ENCODE measurements at places on chromosomes 13 and 19. TPM values are rescaled to one million over a fixed set of nuclear protein-coding genes. Genes with fewer than 3 reads are reported as not detected.

DNA sequence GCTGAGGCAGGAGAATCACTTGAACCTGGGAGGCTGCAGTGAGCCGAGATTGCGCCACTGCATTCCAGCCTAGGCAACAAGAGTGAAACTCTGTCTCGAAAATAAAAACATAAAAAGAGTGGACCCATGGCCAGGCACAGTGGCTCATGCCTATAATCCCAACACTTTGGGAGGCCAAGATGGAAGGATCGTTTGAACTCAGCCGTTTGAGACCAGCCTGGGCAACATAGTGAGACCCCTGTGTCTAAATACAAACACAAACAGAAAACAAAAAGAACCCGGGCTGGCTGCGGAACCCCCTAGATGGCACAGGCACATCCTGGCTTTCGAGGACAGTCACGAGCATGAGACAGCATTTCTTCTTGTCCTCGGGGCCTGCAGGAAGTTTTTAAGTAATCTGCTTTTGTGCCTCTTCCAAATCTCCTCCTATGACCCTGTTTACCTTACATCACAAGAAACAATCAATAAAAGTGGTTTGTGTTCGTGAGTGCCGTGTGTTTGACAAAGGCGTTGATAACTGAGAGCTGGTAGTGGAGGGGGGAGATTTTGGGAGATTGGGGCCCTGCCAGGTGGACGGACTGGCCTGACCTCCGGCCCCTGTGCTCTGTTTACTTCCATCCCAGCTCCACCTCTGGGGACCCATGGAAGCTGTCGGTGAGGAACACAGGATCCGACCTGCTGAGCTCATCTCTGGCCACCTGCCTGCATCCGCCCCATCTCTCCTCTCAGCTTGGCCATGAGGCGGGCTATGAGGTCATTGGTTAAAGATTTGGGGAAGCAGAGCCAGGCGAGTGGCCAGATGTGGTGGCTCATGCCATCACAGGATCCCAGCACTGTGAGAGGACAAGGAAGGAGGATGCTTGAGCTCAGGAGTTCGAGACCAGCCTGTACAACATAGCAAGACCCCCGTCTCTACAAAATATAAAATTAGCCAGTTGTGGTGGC lies 5.9 kb upstream of the GDF15 start:
- DNase-seq = peak; percentile 74

NUDT15 gene
- total RNA-seq = 47.0 TPM

GRCh38 chr13:40058757-40059236 lies 403.3 kb downstream of the COG6 start:
- no peak for DNase-seq

GRCh38 chr13:47306991-47307390 lies 410.1 kb upstream of the HTR2A start:
- no peak for DNase-seq

MIA gene
- total RNA-seq = 0.80 TPM

OLFM2 gene
- total RNA-seq = 0.72 TPM

GRCh38 chr19:29259153-29259552 lies 46.2 kb upstream of the UQCRFS1 start:
- no peak for DNase-seq

DNA sequence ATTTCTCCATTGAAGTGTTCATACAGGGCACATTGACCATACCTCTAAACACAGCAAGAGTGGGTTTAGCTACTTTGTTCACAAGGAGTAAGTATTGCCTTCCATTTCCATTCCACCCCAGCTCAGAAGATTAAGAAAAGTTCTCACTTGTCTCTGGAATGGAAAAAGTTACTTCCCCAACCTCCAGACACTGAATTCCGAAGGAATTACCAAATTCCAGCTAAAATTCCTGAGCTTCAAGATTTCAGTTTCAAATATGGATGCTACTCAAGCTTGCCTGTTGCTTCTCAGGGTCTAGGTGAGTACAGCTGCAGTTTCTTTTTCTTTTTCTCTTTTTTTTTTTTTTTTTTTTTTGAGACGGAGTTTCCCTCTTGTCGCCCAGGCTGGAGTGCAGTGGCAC lies 33.6 kb downstream of the TEX26 start:
- no peak for DNase-seq

KIR3DL2 gene
- total RNA-seq = not detected

CACNG6 gene
- total RNA-seq = 0.94 TPM

- DNase-seq = no peak
Observed at GRCh38 chr19:31280287-31281006, 68.8 kb downstream of the TSHZ3 start.

SCN1B gene
- total RNA-seq = 1.5 TPM

GRCh38 chr13:85675151-85675907 lies 123.9 kb downstream of the SLITRK6 start:
- no peak for DNase-seq

GRCh38 chr13:31894931-31895330 lies 136.6 kb upstream of the FRY start:
- DNase-seq = no peak

DNA sequence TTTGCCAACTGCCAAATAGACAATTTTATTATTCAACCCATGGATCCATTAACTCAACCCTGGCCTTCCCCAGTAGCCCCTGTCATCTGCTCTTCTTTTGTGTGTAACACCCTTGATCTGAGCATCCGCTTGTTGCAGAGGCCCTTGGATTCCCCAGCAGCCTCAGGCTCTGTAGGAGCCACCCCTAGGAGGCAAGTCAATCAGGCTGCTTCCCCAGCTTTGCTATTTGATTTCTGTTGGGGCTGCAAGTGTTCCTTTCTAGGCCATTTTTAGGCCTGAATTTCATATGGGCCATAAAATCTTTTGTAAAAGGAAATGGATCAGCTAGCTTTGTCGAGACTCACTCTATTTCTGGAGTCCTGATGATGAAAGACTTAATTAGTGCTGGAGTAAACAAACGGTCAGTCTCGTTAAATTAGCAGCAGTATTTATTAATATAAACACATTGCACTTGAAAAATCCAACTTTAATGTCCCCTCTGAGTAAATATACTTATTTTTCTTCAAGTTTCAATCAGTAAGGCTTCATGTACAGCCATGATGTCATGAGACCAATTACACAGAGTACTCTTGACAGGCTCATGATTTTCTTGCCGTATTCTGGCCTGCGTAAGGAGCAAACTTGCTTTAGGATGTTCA lies 105.3 kb downstream of the RGCC start:
- DNase-seq = no peak

DNA sequence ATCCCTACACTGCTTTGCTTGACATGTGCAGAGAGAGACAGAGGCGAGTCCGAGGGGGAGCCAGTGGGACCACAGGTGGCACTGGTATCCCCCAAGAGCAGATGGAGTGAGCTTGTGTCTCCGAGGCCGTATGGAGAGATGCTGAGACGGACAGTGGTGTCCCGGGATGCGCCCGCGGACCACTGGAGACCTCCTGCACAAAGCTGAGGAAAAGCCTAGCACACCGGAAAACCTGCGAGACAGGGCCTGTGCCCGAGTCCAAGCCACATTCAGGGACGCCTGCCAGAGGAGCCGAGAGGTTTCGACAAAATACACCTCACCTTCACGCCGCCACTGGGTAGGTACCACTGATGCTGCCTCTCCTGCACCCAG lies 66.0 kb upstream of the ZNF527 start:
- DNase-seq = no peak

DNA sequence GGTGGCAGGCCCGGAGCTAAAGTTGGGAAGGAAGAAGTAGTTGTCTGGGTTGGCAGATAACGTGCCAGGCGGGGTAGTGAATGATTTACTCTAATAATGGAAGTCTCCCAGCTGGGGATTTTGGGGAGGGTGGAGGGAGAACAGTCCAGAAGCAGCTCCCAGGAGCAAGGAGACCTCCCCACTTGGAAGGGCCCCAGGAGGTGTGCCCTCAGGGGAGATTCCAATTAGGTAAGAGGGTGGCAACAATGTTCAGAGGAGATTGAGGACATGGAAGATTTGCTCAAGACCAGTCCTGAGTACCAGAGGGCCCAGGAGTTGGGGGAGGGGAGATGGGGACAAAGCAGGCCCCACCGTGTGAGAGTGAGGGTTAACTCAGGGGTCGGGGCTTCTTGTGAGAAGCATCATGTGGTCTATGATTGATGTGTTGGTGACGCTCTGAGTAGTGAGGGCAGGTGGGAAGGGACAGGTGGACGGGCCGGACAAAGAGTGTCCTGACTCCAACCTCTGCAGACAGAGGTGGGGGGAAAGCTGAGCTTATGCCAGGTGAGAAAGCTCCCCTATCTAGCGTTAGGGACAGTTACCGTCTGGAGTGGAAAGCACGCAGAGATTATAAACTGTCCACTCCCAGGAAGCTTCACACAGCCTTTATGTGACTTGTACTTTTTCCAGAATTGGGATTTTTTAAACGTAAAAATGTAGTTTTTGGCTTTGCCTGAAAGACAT lies 3.5 kb downstream of the SPINT2 start:
- DNase-seq = no peak

- no peak for DNase-seq
Observed at GRCh38 chr13:75480671-75481175, 1.2 kb downstream of the TBC1D4 start.

CERS1 gene
- total RNA-seq = 0.87 TPM

- DNase-seq = no peak
Observed at GRCh38 chr19:31943191-31943661, 402.2 kb upstream of the ZNF507 start.

ICAM1 gene
- total RNA-seq = 17.1 TPM

OPA3 gene
- total RNA-seq = 10.1 TPM

DNA sequence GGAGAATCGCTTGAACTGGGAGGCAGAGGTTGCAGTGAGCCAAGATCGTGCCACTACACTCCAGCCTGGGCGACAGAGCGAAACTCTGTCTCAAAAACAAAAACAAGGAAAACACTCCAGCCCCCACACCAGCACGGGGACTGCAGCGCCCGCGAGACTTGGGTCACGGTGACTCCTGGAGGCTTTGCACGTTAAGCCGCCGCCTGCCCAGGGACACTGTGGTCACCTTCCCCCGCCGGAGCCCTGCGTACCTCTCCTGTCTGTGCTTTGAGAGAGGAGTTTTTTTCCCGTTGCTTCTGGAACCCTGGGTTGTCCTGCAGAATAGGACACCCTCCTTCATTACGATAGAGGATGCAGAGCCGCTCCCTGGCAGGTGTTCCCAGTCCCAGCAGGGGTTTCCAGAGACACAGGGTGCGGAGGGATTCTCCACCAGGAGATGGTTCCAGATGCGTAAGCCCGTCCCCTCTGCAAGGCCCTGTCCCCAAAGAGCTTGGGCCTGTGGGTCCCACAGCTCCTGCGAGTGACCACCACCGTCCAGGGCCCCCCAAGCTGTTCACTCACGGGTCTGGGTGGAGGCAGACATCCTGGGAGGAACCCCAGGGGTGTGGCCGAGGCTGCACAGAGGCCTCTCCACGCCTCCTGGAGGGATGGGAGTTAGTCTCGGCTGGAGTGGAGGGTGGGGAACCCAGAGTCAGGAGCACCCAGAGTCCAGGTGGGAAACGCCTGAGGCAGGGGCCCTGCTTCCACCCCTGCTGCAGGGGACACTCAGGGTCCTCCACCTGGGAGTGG lies 42.8 kb upstream of the NDUFS7 start:
- DNase-seq = no peak

- DNase-seq = no peak
Observed at GRCh38 chr19:12913851-12914690, 5.0 kb downstream of the SYCE2 start.

GRCh38 chr19:2015608-2015950 lies at the start of gene BTBD2:
BTBD2 (minus strand) TSS chr19:2015714; CDS start chr19:2015703, 11 bp downstream.
- no peak for DNase-seq

- no peak for DNase-seq
Observed at GRCh38 chr19:690203-690602, 5.0 kb downstream of the PRSS57 start.

DNA sequence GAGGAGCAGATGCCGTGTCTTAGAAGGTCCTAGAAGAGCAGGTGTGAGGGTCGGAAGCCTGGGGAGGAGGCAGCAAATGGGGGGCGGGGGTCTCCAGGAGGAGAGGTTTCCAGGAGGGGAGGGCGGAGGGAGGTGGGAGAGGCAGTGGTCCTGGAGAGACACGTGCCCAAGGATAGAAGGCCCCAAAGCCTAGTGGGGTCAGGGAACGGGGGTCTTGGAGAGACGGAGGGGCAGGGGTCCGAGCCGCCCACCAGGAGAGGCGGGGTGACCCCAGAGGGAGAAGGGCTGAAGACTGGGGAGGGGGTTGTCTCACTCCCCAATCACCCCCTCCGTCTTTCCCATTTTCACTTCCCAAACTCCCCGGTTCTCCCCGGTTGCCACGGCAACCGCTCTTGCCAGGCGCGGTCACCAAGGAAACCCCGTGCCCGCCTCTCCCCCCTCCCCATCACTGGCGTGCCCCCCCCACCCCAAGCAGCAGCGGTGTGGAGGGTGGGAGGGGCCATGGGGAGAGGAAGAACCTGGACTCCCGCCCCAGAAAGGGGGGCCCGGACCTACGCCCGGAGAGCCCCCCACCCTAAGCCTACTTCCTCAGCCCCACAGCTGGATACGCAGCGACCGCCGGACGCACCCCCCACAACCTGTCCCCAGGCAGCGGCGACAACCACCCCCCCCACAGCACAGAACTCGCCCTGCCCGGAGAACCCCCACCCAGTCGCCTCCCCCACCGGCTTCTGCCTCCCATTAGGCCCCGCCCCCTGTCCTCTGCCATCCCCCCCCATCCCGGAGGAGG lies 988 bp downstream of the LRRC4B start:
- DNase-seq = no peak

DNA sequence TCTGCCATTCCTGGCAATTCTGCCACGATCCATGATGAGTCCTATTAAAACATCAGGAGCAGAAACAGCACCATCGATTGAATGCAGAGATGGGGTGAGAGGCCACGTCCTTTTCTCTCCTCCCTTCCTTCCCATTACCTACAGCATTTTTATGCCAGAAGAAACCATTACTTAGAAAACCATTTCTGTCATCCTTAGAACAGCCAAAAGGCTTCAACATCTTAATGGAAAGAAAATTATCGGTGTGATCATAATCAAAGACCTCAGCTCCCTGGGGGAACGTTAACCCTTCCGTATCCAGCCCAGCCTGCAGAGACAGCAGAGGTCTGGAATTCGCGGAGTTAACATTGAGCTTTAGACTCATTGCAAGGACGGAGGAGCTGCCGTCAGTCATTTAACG lies 56.0 kb upstream of the SIAH3 start:
- no peak for DNase-seq

DNA sequence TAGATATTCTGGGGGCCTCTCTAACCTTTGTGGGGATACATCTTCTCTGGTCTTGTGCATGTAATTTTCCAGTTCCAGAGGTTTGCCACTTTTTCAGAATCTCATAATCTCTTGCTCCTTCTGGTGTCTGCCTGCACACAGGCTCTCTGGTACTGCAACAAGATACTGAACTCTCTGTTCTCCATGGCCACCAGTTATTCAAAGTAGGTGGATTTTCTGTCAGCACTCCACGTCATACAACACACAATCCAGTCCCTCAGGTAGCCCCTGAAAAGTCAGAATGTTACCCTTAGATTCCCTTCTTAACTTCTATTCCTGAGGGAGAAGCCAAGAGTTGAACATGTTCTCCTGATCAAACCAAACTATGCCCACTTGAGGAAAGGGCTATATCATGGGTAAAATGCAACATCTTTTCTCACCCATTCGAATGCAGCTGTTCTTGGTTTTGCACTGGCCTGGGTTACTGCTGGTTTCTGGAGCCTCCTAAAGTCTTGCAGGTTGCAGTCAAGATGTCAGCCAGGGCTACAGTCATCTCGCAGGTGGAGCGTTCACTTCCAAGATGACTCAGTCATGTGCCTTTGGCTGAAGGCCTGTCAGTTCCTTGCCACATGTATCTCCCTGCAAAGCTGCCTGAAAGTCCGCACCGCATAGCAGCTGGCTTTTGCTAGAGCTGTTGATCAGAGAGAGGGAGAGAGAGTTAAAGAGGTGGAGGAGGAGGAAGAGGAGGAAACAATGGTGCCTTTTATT lies 57.7 kb upstream of the TUBA3C start:
- DNase-seq = no peak
